ENCODE measurements at places on chromosomes 3 and 15.

DNA sequence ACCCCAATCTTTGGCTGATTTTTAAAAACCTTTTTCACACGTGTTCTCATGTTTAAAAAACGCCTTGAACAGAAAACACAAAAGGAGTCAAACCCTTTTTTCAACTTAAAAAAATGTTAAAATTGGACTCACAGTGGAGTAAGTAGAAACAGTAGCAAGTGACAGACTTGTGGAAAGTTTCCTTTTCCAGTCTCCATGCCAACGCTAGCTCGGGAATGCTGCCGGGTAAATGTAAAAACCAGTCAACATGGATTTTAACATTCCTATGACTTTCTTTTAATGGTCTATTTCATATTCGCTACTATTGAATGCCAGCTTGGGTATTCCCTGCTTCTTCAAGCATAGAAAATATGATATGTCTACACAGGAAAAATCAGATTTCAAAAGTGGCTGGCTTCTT, 1.6 kb upstream of the PROK2 start:
- DNase-seq: no peak

DNA sequence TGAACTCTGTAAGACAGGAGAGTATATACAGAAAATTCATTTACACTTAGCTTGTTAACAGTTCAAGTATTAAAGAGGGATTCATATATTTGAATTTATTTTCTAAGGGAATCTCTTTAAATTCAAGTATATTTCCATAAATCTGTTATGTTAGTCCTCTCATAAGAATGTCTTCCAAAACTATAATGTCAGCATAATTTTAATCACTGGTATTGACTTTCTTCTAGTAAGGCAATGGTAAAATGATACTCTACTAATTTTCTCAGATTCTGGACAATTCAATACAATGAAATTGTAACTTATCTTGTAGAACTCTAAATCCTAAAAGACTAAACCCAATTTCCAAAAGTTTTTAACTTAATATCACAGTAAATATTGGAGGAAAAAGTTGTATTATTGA, 66.3 kb upstream of the EPHA6 start:
- no peak for DNase-seq

GRCh38 chr15:62428851-62429598, 263.9 kb upstream of the C2CD4B start:
- DNase-seq: no peak

- no peak for DNase-seq
Observed at GRCh38 chr3:32641356-32641755, 43.6 kb upstream of the CNOT10 start.

GRCh38 chr3:176690083-176690869, 507.0 kb downstream of the TBL1XR1 start:
- DNase-seq: no peak

All from natural killer cell (primary cell).